ENCODE measurements at places on chromosomes 5 and 9.

GRCh38 chr5:74630453-74631066, 10.0 kb downstream of the ENC1 start:
- peak; percentile 91 for DNase-seq

DNA sequence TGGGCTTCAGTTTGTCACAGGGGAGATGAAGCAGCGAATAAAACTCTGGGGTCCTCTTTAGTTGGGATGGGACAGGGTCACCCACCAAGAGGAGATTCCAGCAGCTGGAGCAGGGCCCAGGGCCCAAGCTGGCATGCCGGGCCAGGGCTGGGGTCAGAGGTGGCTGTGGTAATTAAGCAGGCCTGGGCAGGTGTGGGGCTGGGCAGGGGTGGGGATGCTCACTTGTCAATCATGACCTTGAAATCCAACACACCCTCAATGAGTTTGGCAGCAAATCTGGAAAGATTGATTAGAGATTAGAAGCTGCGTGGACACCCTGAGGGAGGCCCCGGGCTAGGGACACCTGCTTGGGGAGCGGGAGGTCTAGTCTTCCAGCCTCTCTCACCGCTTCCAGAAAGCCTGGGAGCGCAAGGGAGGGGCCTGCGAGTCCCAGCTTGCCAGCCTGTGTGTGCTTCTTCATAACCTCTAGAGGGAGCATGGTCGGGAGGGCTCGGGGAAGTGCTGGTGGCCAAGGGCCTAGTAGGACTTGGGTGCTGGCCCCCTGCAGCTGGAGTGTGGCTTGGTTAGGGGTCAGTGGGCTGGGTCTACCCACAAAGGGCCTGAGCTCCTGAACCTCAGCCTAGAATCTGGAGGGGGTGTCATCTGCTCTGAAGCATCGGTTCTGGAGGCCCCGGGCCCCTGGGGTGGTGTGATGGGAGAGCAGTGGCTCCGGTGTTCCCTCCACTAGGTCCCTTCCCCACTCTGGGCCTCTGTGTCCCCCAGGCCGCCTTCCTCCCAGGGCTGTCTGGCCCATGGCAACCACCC, 7.6 kb downstream of the CRAT start:
- DNase-seq = peak; percentile 52

DNA sequence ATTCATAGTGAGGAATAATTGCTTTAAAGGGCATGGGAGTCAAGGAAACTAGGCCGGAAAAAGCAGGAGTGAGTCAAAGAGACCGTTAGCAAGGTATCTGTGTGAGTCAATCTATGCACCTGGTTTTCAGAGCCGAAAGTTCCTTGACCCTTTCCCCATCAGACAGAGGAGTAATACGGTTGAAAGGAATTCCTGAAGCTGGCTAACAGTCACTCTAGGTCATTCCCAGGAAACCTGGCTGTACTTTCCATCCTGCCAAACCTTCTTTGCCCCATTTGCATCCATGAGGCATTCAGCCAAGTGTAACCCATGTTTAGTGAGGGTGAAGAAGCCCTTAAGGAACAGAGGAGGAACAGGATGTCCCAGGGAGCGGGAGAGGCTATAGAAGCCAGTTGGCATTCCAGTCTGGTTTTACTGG, 16.2 kb downstream of the RBM18 start:
- no peak for DNase-seq

GRCh38 chr5:133409210-133409674, 203.1 kb downstream of the FSTL4 start:
- no peak for DNase-seq

DNA sequence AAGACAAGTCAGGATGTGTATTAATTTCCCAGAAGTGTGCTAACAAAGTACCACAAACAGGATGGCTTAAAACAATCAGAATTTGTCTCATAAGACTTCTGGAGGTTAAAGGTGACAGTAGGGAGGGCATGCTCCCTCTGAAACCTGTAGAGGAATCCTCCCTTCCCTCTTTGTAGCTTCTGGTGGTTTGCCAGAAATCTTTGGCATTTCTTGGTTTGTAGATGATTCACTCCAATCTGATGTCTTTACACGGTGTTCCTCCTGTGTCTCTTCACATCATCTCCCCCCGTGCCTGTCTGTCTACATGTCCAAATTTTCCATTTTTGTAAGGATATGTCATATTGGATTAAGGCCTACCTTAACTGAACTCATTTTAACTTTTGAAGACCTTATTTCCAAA, 471.5 kb downstream of the ZNF608 start:
- DNase-seq = peak; percentile 14

GRCh38 chr5:170173227-170173626, 59.6 kb upstream of the C5orf58 start:
- no peak for DNase-seq

DNA sequence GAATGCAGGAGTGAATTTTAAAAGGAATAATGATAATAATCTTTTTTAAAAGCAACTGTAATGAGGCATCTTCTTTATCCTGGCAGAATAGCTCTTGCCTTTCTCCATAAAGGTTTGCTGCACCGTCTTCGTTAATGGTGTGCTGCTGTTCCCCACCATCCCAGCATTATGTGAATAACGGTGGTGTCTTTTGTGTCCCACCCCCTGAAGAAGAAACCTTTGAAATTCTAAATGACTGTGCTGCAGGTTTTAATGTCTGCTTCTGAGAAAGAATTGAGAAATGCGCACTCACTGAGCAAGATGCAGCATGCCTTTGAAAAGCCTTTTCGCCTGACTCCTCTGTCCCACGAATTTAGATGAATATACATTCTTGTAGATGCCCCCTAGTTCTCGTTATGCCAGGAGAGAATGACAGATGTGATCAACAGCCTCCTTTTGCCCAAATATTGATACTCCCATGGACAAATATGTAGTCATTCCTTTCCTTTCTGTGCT, 246.1 kb upstream of the ZNF462 start:
- no peak for DNase-seq

DNA sequence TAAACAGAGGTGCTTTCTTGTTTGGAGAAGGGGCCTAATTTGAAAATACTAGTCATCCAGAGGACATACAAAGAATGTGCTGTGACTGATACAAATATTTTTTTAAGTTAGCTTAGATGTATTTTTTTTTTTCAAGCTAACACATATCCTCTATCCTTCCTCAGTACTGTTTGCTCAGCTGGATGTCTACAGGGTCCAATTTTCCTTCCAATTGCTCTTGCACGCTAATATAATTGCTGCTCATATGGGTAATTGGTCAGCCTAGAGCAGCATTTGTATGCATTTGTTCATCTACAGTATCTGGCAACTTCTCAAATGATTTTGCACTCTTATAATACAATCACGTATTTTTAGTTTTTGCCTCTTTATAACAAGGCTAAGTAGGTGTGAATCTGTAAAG, 84.7 kb downstream of the ZDHHC21 start:
- DNase-seq = no peak

DNA sequence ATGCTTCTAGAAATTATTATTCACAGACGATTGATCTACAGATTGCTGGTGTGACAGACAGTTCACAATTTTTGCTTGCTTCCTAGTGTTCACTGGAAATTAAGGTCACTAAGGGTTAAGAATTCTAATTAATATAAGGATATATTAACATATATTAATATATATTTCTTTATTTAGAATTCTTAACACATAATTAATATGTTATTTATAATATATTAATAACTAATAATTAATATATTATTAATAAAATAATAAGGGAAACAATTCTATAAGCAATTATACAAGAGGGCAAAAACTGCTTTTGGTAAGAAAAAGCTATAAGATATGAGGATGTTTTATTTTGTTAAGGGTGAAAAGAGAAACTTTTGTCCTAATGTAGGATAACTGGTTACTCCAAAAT, 56.3 kb downstream of the PDE6A start:
- no peak for DNase-seq

- no peak for DNase-seq
Observed at GRCh38 chr5:10793785-10794184, 32.8 kb upstream of the DAP start.

Data from fibroblast of pulmonary artery (primary cell).